Effector CD4-positive, alpha-beta T cell (primary cell): ENCODE measurements at places on chromosomes 7 and 10.

DNA sequence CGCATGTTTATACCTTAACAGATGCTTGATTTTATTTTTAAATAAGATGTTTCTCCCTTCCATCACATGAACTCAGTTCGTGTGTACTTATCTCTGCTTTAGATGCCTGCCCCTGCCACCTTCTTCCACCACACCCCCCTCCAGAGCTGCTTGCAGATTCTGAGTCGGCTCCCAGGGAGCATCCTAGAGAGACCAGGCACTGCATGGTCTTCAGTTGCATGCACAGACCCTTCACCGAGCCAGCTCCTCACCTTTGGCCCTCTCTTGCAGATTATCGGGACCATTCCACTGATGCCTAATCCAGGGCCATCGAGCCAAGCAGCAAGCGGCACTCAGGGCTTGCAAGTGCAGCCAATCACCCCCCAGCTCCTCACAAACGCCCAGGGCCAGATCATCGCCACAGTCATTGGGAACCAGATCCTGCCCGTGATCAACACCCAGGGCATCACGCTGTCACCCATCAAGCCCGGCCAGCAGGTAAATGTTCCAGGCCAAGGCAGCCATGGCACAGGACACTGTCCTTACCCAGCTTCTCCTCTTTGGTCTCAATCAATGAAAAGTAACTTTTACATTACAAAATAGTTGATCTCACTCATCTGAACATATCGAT, 133.3 kb upstream of the YAE1 start:
- no peak for DNase-seq

GRCh38 chr10:72612203-72612826, 13.6 kb downstream of the MICU1 start:
- no peak for DNase-seq

DNA sequence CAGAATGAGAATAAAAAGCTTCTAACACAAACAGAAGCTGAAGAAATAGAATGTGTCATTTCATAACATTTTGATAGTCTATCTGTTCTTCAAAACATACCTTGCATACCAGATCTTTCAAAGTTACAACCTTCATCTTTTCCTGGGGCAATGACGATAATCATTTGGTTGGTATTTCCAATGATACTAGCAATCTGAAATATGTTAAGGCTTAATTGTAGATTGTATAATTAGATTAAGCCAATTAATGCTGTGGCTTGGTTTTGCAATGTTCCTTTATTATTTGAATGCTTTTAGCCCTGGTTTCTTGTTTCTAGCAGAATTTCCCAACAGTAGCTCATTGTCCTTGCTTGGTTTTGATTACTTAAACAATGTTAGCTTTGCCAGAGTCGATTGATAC, 84.6 kb downstream of the CABCOCO1 start:
- DNase-seq: no peak

DNA sequence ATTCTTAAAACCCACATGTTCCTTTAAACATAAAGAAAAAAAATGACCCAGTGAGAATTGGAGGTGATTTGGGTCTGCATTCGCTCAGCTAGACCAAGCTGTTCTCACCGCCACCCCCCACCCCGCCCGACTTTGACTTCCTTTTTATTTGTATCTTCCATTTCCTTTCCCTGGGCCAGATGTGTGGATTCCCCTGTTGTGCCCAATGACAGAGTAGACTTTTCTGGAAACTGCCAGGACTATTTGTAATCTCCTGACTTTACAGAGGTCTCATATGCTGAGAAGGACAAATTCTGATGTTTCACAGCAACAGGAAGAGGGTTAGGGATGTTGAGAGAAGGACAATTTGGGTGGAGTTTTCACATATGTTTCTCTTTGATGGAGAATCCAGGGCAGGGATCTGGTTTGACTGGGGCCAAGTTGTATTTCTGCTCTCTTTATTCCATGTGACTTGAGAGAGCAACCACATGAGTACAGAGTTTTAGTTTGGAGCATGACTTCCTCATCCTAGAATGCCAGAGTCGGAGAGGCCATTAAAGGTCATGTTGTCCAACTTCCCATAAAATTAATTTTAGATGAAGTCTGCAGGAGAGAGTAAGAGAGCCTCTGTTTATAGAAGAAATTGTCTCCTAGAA, 1023.2 kb downstream of the LRMDA start:
- no peak for DNase-seq

DNA sequence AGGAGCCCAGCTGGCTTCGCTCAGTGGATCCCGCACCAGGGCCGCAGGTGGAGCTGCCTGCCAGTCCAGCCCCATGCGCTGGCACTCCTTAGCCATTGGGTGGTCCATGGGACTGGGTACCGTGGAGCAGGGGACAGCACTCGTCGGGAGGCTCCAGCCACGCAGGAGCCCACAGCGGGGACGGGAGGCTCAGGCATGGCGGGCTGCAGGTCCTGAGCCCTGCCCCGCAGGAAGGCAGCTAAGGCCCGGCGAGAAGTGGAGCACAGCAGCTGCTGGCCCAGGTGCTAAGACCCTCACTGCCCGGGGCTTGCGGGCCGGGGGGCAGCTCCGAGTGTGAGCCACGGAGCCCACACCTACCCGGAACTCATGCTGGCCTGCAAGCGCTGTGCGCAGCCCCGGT, 25.9 kb upstream of the AKR1C1 start:
- DNase-seq: no peak

DNA sequence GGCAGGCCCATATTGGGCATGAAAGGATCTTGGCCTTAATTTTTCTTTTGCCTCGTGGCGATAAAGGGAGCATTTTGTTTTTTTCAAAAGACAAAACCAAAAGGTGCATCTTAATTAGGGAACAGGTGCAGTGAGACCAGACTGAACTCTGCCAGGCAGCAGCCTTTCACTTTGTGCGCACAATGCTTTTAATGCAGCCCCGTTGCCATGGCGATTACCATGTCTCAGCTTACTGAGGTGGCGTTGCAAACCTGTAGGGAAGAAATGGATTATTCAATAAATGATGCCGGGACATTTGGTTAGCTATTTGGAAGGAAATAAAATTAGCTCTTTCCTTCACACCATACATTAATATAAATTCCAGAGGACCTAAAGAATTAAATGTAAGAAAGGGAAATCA, 61.9 kb downstream of the MYL10 start:
- DNase-seq: no peak

- DNase-seq: no peak
Measured at GRCh38 chr10:70175516-70175915, 5.2 kb upstream of the SAR1A start.

DNA sequence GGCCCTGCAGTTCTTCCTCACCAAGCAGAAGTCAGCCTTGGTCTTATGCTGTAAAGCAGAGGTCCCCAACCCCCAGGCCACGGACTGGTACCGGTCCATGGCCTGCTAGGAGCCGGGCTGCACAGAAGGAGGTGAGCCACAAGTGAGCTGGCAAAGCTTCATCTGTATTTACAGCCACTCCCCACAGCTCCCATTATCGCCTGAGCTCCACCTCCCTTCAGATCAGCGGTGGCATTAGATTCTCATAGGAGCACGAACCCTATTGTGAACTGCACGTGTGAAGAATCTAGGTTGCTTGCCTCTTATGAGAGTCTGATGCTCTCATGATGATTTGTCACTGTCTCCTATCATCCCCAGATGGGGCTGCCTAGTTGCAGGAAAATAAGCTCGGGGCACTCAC, 87.6 kb upstream of the NEBL start:
- no peak for DNase-seq

DNA sequence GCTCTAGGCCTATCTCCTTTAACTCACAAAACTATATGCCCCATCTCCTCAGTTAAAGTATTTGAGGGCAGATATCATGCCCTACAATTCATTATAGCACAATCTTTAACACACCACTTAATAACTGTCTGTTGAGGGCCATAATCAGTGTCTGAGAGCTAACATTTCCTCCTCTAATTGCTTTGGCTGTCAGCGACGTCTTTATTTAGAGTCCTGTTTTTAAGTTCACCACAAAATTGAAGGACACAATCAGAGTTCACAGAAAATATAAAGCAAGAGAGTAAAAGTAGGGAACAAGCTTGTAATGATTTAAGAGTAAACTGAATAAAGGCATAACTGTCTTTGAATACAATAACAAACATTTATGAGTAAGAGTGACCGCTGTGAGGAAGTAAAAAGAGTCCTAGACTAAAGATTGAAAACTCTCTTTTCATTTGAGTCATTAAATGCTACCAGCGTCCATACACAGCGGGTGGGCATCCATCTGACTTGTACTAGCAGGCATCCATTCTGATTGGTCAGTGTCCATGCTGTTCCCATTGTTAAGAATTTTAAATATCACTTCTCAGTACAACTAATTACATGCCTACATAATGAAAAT, 38.4 kb upstream of the ABCB4 start:
- DNase-seq: no peak

- DNase-seq: no peak
Measured at GRCh38 chr10:8043569-8044306, 10.8 kb upstream of the GATA3 start.

- DNase-seq: peak; percentile 6
Measured at GRCh38 chr7:88546808-88547207, 212.7 kb upstream of the ZNF804B start.

GRCh38 chr7:113912876-113913275, 5.9 kb downstream of the PPP1R3A start:
- DNase-seq: no peak

- no peak for DNase-seq
Measured at GRCh38 chr7:39421661-39422060, 144.5 kb upstream of the YAE1 start.

DNA sequence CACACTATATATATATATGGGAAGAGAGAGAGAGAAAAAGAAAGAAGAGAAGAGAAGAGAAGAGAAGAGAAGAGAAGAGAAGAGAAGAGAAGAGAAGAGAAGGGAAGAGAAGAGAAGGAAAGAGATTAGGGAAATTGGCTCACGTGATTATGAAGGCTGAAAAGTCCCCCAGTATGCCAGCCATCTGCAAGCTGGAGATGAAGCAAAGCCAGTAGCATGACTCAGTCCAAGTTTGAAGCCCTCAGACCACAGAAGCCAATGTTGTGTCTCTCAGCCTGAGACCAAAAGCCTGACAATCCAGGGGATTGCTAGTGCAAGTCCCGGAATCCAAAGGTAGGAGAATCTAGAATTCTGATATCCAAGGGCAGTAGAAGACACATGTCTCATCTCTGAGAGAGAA, 206.3 kb upstream of the PRSS1 start:
- no peak for DNase-seq

GRCh38 chr10:33180390-33180789, 154.1 kb downstream of the NRP1 start:
- no peak for DNase-seq

DNA sequence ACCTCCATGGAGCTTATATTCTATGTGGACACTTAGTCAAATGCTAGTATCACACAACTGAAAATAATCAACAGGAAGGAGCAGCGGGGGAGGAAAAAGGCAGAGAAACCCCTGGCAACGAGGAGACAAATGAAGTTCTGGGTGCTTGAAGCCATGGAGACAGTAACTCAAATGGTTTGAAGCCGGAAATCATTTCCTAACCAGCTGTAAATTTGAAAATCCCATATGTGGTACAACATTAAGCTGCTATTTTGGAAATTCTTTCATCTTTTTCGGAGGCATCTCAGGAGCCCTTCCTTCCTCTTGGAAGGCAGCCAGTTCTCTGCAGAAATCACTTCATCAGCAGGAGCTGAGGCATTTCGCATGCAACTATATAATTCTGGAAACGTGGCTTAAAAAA, 91.4 kb downstream of the PPP1R3C start:
- no peak for DNase-seq

DNA sequence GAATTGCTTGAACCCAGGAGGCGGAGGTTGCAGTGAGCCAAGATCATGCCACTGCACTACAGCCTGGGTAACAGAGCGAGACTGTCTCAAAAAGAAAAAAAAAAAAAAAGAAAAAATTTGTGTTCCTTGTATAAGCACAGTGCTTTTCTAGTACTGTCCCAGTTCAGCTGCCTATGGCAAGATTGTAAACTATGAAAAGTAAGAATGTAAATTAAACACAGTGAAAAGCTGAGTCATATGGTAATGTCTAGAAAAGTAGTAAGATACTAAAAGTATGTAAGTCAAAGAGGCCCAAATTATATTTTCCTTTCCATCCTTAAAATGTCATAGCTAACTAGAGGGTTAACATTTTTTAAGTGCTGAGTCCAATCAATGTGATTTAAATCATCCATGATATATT, 42.8 kb downstream of the RBM20 start:
- no peak for DNase-seq

DNA sequence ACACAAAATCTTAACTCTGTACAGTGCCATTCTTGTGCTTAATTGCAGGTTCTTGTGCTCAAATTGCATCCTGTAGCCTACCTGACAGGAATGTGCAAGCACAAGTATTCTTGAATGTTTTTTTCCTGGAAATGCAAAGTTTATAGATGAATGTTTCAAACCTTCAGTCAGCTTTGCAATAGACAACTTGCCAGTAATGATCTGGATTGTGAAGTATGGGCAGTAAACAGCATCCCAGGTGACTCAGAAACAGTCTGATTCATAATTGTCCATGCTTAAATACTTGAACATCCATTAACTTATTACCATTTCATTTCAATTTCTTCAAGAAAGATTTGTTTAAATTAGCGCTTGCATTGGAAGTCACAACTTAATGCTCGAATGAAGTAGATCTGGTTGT, 347.2 kb downstream of the SDK1 start:
- no peak for DNase-seq

- no peak for DNase-seq
Measured at GRCh38 chr10:88996927-88997326, 6.3 kb downstream of the FAS start.

DNA sequence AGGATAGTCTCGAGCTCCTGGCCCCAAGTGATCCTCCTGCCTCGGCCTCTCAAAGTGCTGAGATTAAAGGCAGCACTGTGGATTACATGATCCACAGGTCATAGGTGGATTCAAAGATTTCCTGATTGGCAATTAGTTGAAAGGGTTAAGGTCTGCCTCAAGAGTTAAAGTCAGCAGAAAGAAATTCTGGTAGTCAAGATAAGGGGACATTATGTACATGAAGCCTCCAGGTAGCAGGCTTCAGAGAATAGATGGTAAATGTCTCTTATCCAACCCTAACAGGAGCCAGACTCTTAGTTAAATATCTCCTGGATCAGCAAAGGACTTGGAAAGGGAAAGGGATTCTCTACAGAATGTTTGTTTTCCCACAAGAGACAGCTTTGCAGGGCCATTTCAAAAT, 93.7 kb downstream of the SKIDA1 start:
- DNase-seq: no peak

DNA sequence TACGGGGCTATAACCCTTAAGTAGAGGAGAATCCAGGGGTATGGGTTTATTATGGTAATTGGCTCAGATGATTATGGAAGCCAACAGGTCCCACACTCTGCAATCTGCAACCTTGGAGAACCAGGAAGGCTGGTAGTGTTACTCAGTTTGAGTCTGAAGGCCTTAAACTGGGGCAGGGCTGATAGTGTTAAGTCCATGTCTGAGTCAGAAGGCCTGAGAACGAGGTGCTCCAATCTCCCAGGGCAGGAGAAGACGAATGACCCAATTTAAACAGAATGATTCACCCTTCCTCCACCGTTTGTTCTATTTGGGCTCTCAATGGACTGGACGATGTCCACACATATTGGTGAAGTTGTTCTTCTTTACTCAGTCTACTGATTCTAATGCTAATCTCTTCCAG, 244.5 kb upstream of the PTER start:
- DNase-seq: no peak
